Activated CD8-positive, alpha-beta memory T cell treated with anti-CD3 and anti-CD28 coated beads for 48 hours (primary cell): ENCODE measurements at places on chromosomes 16 and 17.

GRCh38 chr16:89135971-89136765, 35.4 kb upstream of the CDH15 start:
- no peak for DNase-seq

GRCh38 chr16:58428621-58429542, 36.6 kb downstream of the GINS3 start:
- DNase-seq, result no peak

GRCh38 chr16:89402962-89403361, 87.4 kb downstream of the ANKRD11 start:
- DNase-seq, result no peak

GRCh38 chr17:19021622-19022083, 17.1 kb upstream of the FAM83G start:
- DNase-seq, result no peak

DNA sequence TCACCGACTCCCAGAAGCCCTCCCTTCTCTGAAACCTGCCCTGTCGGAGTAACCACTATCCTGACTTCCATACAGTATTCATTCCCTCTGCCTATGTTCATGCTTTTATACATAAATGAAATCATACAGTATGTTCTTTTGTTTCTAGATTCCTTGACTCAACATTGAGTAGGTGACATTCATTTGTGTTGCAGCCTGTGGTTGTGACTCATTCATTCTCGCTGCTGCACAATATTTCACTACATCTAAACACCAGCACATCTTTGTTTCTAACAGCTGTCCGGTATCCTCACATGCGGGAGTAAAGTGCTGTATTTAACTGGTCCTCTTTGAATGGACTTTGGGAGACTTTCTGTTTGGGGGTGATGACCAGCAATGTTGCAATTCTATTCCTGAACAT, 135.0 kb upstream of the FOXF1 start:
- no peak for DNase-seq

DNA sequence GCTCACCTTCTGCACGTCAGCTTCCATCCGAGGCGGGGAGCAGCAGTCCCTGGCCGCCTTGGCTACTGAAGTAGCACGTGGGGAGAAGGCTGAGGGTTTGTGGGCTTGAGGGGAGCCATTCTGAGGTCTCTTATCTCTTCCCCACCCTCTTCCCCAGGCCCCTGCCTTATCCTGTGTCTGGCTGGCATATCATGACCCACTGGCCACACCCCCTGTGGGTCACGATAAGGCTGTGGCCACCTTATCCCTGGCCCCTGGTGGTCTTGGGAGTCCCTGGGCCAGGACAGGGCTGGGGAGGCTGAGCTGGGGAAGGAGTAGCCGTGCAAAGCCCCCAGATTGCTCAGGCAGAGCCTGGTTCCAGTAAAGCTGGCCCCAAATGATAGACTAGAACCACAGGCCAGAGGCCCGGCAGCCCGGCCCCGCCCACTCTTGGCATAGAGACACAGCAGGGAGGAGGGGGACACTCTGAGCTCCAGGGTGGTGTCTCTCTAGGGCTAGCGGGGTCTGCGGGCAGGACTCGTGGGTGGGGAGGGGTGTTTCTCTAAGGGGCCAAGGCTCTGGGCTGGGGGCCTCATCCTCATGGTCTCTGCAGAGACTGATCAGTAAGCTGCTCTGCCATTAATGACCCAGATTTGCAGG, 7.6 kb downstream of the SPNS2 start:
- no peak for DNase-seq

- DNase-seq, result no peak
Observed at GRCh38 chr17:46883871-46884520, 32.6 kb downstream of the WNT9B start.

DNA sequence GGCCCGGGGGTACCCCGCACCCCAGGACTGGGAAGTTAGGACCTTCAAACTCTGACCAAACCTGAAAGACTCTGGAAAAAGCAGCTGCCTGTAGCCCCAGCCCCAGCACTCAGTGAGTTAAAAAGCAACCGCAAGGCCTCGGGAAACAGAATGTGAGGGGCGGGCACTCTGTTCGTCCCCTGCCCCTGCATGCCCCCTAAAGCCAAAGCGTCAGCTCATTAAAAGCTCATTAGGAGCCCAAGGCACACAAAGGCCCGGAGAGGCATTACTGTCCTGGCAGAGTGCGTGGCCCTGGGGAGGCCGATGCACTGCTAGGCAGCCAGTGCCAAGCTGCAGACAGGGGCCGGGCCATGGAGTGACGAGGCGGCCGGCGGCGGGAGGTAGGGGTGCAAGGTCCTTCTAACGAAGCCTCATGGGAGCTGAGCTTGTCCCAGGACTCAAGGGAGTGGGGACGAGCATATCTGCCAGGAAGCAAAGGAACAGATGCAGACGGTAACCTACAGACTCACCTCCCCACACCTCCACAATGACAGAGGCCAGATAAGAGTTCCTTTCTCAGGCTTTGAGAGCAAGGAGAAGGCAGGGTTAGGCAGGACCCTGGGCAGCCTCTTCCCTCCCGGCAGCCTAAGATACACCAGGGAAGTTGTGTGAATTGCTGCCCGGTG, 116.8 kb downstream of the ENGASE start:
- DNase-seq, result no peak

- no peak for DNase-seq
Observed at GRCh38 chr16:67196881-67197280, 2.0 kb upstream of the ELMO3 start.

- DNase-seq, result no peak
Observed at GRCh38 chr17:76445697-76446448, 7.1 kb downstream of the UBE2O start.

- no peak for DNase-seq
Observed at GRCh38 chr17:28737770-28738679, 5.8 kb upstream of the TRAF4 start.

DNA sequence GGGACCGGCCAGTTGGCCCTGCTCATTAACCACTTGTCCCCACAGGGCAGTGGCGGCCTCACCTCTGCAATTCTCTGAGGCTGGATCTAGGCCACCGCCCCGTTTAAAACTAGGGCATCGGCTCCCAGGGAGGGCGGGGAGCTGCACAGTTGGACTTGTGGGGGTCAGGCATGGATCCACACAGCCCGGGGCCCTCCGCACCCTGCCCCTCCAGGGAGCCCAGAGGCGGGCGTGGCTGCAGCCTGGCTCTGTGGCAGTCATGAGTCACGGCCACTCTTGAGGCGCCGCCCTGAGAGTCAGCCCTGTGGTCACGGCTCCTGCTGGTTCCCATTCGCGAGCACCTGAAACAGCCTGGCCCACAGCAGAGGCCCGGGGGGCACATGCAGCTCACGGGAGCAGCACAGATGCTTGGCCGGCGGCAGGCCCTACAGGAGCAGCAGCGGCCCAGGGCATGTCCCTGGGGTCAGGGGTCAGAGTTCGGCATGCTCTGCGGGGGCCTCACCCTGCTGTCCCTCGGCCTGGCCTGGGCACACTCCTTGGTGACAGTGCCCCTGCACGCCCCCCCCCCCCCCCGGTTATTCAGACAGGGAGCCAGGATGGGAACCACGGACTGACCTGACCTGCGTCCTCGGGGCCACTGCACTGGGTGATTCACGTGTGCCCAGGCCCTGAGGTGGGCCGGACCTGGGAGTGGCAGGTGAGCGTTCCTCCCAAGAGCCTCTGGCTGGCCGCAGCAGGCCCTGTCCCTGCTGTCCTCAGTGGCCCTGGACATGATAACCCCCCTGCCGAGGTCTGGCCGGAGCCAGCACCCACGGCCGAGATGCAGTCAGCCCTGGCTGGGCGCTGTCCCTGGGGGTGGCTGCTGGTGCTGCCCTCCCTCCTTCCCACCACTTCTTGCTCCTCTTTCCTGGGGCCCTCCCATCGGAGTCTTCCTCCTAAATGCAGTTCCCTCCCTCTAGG, 8.2 kb downstream of the CAPN15 start:
- no peak for DNase-seq

DNA sequence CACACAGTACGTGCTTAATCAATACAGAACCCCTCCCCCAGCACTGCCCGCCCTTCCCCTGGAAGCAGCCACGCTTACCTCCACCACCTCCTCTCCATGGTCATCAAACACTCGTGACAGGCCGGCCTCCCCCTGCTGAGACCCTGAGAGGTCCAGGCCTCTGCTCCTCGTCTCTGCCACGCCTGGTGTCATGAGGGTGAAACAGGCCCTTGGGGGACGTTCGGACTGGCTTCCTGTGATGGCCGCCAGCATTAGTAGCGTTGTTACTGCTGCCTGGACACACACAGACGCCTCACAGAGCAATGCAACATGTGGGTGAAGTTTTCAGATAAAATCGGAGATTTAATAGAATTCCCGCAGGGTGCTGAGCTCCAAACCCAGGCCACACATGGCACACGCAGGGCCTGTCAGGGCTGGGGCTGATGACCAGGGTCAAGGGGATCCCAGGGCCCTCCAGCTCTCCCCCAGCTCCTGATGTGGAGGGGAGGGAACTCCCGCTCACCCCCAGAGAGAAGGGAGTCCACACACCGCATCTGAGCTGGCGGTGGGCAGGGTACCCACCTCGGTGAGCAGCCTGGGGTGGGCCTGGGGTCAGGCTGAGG, 15.9 kb upstream of the SLC38A10 start:
- no peak for DNase-seq

- no peak for DNase-seq
Observed at GRCh38 chr17:77646046-77646430, 312.5 kb upstream of the TNRC6C start.

- DNase-seq, result no peak
Observed at GRCh38 chr16:52561910-52562741, 15.2 kb upstream of the TOX3 start.

- no peak for DNase-seq
Observed at GRCh38 chr17:14950216-14950615, 314.9 kb downstream of the PMP22 start.
